ENCODE measurements at places on chromosomes 1 and 21. TPM values are rescaled to one million over a fixed set of nuclear protein-coding genes. Genes with fewer than 3 reads are reported as not detected.

DNA sequence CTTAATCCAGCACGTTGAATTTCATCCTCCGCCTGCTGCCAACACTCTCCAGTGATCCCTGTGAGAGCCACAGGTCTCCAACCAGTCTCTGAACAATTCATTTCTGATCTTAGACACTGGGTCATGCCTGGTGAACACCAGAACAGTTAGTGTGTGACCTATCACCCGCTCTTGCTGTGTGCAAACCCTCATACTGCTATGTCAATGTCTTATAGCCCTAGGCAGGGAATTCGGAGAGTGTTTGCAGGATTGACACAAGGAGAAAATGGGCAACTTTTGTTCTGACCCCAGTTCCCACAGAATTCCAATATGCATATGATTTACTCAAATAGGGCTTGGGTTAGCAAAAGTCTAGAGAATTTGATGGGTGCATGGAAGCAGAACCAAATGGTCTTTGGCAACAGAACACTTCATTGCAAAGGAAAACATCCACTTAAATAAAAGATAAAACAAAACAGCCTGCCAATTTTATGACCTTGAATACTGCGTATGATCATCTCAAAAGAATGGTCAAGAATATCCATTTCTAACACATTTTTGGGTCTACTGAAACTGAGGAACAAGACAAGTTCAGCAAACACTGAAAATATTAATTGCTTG lies 23.0 kb upstream of the GUCA2B start:
- DNase-seq, result no peak

GRCh38 chr1:40753142-40753882 lies 30.3 kb upstream of the KCNQ4 start:
- no peak for DNase-seq

DISC1 gene
- polyA plus RNA-seq, result 2.1 TPM

RAVER2 gene
- polyA plus RNA-seq, result 7.8 TPM

SYT2 gene
- 2.4 TPM for polyA plus RNA-seq

C1orf87 gene
- 0.21 TPM for polyA plus RNA-seq
